ENCODE measurements at places on chromosomes 4 and X. TPM values are rescaled to one million over a fixed set of nuclear protein-coding genes. Genes with fewer than 3 reads are reported as not detected.

PPP2R2C gene
- total RNA-seq: 10.6 TPM

GPC3 gene
- not detected for total RNA-seq

C1GALT1C1 gene
- total RNA-seq: 24.1 TPM

PPID gene
- total RNA-seq: 59.1 TPM

FGA gene
- not detected for total RNA-seq

GPRASP1 gene
- total RNA-seq: 0.29 TPM

FREM3 gene
- total RNA-seq: not detected

POU3F4 gene
- total RNA-seq: not detected

IL21 gene
- total RNA-seq: not detected

PLP1 gene
- not detected for total RNA-seq

DNA sequence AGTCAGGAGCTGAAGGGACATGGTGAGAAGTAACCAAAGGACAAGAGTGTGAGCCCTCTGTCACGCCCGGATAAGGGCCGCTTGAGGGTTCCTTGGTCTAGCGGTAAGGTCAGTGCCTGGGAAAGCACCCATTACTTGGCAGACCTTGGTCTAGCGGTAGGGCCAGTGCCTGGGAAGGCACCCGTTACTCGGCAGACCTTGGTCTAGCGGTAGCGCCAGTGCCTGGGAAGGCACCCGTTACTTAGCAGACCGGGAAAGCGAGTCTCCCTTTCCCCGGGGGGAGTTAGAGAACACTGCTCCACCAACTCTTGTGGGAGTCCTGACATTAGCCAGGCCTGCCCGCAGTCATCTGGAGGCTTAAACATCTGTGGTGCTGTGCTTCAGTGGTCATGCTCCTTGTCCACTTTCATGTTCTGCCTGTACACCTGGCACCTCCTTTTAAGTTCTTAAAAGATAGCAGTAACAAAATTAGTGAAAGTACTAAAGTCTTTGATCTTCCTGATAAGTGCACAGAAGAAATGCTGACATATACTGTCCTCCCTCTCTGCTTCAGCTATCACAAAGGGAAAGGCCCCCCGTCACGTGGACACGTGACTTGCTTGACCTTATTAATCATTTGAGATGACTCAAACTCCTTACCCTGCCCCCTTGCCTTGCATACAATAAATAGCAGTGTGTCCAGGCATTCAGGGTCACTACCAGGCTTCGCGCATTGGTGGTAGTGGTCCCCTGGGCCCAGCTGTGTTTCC, 9.3 kb upstream of the SEC24B start:
- peak; percentile 43 for DNase-seq

DNA sequence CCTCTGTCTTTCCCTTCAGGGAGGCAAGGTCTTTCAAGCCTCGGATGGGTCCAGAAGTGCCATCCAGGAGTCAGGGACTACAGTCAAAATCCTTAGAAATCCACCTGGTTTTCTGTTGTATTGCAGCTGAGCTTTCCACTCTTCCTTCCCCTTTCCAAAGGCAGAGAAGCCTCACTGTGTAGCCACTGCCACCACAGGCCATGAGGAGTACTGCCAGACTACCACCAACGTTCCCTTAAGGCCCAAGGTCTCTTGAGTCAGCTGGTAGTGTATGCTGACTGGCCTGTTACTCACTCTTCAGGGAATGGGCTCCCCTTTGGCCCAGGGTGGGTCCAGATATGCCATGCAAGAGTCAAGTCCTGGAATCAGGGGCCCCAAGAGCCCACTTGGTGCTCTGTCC, 1454.1 kb downstream of the PCDH19 start:
- DNase-seq: no peak

DNA sequence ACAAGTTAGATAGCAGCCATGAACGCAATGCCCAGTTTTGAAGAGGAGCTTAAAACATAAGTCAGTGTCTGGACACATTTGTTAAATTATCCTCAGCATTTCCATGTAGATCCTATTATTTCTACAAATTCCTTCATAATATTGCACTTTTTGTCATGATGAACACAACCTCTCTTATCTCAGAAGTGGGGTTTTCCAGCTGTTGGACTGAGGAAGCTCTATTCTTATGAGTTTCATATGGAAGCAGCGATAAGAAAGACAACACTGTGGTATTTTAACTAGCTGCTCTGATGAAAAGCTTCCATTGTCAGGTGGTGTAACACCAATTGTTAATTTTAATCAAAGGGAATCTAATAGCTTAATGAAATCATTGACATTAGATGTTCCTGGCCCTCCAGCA, 308.7 kb downstream of the GBA3 start:
- DNase-seq: no peak

DNA sequence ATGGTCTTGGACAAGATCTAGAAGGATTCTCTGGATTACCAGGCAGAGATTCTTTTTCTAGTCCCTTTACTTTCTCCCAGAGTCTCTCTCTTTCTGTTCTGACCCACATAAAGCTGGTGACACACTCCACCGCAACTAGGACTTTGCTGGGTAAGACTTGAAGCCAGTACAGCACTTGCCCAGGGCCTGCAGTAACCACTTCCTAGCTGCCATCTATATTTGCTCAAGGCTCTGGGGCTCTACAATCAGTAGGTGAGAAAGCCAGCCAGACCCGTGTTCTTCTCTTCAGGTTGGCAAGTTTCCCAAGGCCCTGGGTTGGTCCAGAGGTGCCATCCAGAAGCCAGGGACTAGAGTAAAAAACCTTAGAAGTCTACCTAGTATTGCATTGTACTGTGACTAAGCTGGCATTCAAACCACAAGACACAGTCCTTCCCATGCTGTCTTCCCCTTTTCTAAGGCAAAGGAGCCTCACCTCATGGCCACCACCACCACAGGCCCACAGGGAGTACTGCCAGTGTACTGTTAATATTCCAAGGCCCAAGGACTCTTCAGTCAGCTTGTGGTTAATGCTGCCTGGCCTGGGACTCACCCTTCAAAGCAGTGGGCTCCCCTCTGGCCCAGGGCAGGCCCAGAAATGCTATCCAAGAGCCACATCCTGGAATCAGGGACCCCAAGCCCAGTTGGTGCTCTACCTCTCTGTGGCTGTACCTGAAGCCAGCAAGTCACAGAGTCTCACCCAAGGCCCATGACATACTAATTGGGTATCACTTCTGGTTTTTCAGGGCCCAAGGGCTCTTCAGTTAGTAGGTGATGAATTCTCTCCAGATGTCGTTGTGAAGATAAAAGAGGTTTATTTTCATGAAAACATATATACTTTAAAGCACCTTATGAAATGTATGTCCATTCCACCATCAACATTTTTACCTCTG, 54.7 kb downstream of the CD38 start:
- DNase-seq: no peak

GRCh38 chrX:155086202-155086840, 15.0 kb downstream of the BRCC3 start:
- DNase-seq: peak; percentile 42

- no peak for DNase-seq
Observed at GRCh38 chr4:98618680-98619079, 39.7 kb downstream of the TSPAN5 start.

- no peak for DNase-seq
Observed at GRCh38 chrX:18490806-18491555, 65.6 kb downstream of the CDKL5 start.

- DNase-seq: no peak
Observed at GRCh38 chr4:138078751-138079520, 163.2 kb downstream of the SLC7A11 start.

- DNase-seq: peak; percentile 1
Observed at GRCh38 chrX:147884958-147885357, 26.8 kb upstream of the FMR1 start.

DNA sequence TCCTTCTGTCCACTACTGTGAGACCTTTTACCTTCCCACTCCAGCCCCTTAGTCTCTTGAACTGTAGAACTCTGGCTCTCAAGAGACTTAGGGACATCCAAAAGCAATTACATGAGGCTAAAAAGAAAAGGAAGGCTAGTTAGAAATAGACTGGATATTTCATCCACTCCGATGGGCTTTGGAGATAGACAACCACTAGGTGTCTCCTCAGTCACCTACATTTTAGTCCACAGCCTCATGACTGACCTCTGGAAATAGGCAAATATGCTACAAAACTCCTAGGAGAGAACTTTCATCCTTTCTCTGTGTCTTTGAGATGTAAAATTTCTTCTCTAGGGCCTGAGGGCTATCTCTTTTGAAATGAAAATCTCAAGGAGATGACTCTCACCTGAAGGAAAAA, 45.1 kb upstream of the LAMP2 start:
- DNase-seq: no peak

GRCh38 chr4:82496349-82496748, 65.4 kb downstream of the TMEM150C start:
- no peak for DNase-seq
